Non-pigmented ciliary epithelial cell (primary cell): ENCODE measurements at places on chromosomes 4 and X.

DNA sequence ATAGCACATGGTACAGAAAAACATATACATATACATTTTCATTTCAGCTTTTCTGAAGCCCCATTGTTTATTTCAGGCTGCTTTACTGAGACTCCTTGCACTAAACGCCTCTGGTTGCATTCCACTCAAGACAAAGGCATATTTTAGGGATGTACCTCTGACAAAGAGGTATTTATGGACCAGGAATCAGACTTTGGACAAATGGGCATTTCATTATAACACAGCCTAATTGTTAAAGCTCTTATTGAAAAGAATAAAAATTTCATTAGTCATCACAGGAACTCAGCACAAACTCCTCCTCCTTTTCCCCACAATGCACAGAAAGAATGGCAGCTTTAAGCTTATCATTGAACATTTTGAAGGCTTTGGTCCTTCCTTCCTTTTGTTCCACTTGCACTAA lies 62.9 kb upstream of the UGT8 start:
- no peak for DNase-seq

DNA sequence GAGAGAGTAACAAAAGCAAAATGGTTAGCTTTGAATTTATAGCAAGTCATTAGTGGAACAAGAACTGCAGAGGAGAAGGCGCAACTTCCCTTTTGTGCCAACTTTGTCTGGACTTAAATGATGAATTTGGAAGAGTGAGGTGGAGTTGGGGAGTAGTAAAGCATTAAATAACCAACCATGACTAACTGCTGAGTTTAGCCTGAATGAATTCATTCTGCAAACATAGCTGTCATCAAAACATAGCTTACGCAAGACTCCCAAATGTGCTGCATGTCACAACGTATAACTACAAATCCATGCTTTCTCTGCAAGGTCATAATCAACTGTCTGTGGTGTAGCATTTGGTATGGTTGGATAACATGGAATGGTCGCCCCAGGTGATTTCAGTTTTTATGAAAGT lies 75.9 kb upstream of the RPL34 start:
- DNase-seq: no peak

GRCh38 chr4:185945252-185945651 lies 123.7 kb upstream of the TLR3 start:
- no peak for DNase-seq

DNA sequence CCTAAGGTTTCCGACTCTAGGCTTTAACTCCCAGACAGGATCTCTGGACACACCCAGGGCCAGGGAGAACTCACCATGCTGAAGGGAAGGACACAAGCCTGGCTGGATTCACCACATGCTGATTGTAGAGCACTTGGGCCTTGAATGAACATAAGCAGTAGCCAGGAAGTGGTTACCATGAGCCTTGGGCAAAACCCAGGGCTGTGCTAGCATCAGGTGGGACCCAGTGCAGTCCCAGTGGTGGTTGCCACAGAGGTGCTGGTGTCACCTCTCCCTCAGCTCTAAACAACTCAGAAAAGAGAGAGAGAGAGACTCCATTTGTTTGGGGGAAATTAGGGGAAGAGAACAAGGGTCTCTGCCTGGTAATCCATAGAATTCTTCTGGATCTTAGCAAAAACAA lies 77.0 kb downstream of the KLHL13 start:
- no peak for DNase-seq

GRCh38 chr4:34534916-34535315 lies 1709.4 kb downstream of the ARAP2 start:
- no peak for DNase-seq

DNA sequence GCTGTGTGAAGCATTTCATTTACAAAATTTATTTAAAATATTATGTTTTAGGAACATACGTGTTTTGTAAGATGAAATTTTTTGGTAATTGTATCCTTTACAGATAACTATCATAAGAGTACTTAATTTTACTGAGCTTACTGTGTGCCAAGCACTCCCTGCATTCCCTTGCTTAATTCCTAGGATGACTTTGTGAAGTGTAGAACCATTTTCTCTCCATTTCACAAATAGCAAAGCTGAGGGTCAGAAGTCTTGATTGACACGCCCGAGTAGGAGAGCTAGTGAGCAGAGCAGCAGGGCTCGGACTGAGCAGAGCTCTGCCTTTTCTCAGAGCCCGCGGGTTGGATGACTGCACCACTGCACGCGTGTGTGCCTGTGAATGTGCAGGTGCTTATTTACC lies 30.6 kb downstream of the PIGG start:
- DNase-seq: no peak

DNA sequence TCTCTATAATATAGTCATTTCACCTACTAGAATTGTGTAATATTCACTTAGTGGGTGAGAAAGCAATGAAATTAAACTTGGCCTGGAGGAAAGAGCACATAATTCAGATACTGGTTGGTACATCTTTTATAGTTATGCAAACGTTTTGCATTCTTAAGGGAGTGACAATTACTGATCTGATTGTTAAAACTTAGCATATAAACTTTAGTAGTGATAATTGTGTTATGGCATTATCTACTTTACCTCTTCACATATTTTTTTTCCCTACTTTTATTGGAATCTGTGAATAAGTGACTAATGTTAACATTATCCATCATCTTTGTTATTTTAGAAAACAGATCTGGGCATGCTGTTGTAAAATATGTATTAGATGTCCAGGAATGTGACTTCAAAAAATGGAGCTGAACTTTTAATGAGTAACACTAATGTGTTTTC lies 217.4 kb upstream of the GIMD1 start:
- DNase-seq: no peak

DNA sequence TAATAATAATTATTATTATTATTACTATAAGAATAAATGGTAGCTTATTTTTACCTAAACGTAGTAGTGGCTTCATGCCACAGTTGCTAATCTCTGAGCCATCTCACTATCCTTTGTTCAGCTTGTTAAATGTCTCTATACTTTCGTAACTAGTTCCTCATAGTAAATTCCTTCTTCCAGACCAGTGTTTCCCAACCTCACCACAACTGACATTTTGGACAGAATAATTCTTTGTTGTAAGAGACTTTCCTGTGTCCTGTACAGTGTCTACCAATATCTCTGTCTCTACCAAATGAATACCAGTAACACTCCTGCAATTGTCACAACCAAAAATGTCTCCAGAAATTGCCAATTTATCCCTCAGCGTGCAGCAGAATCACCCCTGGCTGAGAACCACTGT lies 1040.9 kb downstream of the DMD start:
- DNase-seq: no peak

GRCh38 chrX:101206471-101206870 lies 13.1 kb upstream of the DRP2 start:
- no peak for DNase-seq
